ENCODE measurements at places on chromosomes 2 and 18.

DNA sequence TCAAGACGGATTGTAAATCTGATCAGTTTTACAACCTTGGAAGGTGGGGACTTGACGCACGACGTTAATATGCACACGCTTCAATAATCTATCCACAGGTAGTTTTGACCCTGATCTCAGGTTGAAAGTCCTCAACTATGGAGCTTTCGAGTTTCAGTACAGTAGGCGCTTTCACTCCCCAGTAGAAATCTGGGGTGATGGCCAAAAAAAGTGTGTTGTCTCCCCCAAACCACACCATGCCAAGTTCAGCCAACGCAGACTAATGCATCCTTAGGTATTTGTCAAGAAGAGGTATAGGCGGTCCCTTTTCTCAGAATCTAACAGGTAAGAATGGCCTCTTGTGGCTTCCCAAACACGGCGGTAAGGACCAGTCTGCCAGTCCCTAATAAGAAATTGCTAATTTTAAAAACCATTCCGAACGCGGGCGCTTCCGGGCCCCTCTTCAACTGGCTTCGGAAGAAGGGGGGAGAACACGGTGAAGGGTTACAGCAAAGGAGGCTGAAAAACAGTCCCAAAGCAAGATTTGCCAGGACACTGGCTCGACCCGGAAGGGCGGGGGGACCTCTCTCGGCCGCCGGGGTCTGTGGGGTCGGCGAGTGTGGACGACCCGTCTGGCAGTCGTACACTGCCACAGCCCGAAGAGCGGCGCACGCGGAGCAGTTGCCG lies 659 bp downstream of the FAM210A start:
- DNase-seq = peak; percentile 2

DNA sequence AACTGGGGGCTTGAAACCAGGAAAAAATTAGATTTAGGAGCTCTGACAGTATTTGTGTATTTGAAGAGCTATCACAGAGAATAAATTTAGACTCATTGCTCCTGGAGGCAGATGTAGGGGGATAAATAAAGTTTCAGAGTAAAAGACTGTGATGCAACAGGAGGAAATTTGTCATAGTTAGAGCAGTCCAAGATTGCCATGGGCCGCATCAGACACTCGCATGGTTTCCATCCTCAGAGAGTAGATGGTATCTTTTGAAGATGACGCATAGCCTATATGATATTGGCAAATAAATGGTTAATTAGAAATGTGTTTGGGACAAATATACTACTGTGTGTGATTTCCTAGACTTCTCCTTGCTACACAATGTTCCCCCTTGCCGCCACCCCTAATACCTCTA lies 170.5 kb downstream of the FTCDNL1 start:
- DNase-seq = no peak

GRCh38 chr2:3778851-3779495 lies 75.6 kb downstream of the DCDC2C start:
- no peak for DNase-seq

DNA sequence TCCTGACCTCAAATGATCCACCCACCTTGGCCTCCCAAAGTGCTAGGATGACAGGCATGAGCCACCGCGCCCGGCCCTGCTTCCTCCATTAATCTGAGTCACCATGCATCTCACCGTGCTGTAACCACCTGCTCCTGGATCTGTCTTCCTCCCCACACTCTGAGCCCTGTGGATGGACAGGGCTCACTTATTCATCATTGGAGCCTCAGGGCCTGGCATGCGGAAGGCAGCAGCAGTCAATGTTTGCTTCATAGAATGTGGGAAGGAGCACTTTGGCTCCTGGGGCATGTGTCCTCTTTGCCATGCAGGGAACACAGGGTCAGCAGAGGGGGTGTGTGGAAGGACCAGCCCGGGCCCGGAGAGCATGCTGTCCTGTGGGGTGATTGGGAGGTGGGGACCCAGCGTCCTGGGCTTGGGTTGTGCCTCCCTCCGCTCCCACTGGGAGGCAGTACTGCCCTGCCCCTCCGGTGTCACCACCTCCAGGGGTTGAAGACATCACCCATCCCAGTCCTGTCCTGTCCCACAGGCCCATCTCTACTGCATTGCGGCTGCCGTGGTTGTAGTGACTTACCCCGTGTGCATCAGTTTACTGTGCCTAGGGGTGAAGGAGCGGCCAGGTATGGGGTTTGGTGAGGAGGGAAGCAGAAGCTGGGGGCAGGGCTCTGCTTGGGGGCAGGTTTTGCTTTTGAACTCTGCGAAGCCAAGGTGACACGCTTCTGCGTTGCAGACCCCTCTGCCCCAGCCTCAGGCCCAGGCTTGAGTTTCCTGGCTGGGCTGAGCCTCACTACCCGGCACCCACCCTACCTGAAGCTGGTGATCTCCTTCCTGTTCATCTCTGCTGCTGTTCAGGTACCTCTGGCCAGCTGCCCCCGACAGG lies 11.5 kb downstream of the MFSD2B start:
- no peak for DNase-seq

GRCh38 chr2:181165199-181165868 lies 184.9 kb downstream of the UBE2E3 start:
- peak; percentile 66 for DNase-seq

- DNase-seq = no peak
These were observed 6.2 kb upstream of the MATN3 start for GRCh38 chr2:20018601-20019152.

DNA sequence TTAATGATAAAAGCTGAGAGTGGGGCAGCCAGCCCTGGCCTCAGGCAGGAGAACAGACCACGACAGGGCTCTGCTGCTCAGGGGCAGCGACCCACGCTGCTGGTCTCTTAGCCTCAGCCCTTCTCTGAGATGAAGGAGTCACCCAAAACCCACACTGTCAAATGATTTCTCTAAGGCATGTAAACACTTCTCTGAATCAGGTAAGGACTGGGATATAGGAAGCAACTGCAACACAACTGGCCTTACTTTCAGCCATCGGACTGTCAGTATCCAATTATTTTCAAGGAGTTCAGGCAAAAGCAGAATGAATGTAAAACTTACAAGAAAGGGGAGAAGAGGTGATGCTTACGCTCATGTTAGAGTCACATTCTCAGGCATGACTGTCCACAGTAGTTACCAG lies 21.8 kb downstream of the ERFE start:
- no peak for DNase-seq

GRCh38 chr2:190413421-190413820 lies 5.3 kb downstream of the MFSD6 start:
- DNase-seq = no peak

DNA sequence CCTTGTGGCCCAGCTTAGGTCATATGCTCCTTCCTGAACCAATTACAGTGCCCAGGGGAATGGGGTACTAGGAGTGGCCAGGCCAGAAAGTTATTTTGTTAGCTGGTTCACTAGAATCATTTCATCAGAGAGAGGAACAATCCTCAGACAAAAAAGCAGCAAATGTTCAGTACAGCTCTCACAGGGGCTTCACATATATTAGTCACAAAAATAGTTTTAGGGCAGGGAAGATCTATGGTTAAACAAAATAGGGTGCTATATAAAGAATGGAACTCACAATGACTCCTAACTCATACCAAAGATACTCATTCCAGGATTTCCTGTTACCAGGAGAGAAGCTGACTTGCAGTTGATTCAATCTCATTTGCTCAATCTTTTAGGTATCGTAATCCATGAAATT lies 71.0 kb downstream of the CWC22 start:
- no peak for DNase-seq

DNA sequence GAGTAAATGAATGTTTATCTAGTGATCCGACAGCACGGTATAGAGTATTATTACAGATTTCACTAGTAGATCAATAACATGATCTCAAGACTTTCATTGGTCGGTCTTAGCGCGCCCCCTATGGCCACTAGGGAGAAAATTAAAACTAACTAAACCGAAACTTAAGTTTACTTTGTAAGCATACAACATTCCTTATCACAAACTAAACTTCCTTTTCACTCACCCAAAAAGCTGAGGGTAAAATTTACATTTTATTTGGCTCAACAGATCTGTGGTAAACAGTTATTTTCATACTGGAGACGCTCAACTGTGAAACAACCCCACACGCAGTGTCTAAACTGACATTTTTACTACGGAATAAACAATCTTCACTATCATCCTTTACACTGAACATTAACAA lies 215.6 kb upstream of the MAP2 start:
- no peak for DNase-seq

GRCh38 chr2:235573331-235574221 lies 79.7 kb downstream of the AGAP1 start:
- no peak for DNase-seq

DNA sequence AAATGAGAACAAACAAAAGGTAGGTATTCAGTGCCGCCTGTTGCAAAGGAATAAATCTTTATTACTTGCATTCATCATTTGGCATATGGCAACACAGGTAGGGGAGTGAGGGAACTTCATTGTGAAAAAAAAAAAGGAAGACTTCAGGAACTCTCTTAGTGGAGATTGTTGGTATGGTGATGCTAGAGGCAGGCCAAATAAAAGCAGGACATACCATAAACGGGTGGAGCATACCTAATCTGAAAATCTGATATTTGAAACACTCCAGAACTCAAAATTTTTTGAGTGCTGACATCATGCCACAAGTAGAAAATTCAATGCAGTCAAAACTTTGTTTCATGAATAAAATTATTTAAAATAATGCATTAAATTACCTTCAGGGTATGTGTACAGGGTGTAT lies 425.8 kb upstream of the SYT4 start:
- DNase-seq = no peak

DNA sequence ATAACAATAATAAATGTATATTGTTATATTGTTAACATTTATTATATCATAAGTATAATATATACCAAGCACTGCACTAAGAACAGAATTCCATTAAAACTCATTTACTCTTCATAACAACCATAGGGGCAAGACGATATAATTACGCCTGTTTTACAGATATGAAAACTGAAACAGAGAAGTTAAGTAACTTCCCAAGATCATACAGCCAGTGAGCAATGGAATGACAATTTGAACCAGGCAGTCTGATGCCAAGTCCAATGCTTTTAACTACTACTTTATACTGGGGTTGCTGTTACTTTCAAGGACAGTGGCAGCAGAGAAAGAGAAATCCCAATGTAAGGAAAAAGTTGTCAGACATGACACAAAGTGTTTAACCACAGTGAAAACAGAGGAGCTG lies 338.8 kb upstream of the ID2 start:
- DNase-seq = no peak

- DNase-seq = no peak
These were observed 23.4 kb upstream of the CERS6 start for GRCh38 chr2:168432565-168433186.

- no peak for DNase-seq
These were observed 6.7 kb downstream of the TUBB6 start for GRCh38 chr18:12314591-12315305.

- peak; percentile 0 for DNase-seq
These were observed 594 bp downstream of the FAM161A start for GRCh38 chr2:61853086-61853846.

- no peak for DNase-seq
These were observed 90.5 kb downstream of the LRATD1 start for GRCh38 chr2:14722904-14723570.

GRCh38 chr2:23093513-23093912 lies 291.5 kb upstream of the KLHL29 start:
- no peak for DNase-seq

- no peak for DNase-seq
These were observed 35.4 kb downstream of the MC2R start for GRCh38 chr18:13879937-13880336.

DNA sequence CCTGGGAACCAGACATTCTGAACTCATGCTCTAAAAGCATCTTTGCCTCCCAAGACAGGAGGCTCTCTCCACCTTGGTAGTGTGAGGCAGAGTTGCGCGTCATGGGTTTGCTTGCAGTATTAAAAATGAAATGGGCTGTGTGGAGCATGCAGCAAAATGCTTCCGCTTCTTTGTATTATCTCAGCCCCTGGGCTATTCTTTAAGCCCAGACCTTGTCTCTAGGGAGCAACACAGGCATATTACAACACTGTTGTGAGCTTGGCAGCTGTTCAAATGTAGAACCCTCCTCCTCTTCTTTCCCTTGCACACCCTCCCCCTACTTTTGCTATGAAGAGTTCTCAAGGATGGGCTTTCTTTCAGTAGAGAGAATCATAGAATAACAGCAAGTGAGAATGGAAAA lies 185.1 kb upstream of the LHCGR start:
- DNase-seq = no peak

DNA sequence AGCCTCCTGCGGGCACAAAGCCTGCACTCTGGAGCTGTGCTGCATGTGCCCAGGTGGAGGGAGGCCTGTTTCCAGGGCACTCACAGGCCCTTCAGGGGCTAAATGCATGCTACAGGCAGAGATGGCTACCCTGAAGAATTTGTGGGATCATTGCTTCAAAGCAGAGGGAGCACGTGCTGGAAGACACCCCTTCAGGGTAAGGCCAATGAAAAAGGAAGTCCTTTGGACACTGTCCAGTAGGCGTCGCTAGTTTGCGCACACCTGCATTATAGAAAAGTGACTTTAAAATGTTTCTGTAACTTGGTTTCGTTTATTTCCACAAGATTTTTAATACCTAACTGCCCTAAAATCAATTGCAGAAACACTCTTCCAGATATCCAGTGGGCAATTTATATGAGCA lies 325.3 kb downstream of the ZNF516 start:
- no peak for DNase-seq

DNA sequence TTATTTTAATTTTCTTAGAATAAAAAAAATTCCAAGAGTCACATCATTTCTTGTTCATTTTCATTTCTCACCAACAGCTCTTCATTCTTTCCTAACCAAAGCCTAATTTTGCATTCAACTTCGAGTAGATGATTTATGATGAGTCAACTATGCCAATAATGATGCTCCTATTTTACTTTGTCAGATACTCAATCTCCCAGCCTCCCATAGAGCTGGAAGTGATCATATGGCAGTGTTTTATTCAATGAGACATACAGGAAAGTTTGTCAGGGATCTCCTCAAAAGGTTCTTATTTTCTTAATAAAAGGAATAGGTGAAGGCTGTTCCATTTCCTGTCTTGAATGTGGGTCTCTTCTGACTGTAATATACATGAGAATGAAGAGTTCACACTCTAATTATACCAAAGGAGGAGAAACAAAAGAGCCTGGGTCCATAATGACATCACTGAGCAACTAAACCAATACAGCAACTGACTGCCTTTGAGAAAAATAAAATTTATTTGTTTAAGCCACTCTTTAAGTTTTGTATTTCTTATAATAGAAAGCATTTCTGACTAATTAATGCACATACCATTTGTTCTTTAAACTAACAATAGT lies 231.2 kb upstream of the CYP26B1 start:
- no peak for DNase-seq

DNA sequence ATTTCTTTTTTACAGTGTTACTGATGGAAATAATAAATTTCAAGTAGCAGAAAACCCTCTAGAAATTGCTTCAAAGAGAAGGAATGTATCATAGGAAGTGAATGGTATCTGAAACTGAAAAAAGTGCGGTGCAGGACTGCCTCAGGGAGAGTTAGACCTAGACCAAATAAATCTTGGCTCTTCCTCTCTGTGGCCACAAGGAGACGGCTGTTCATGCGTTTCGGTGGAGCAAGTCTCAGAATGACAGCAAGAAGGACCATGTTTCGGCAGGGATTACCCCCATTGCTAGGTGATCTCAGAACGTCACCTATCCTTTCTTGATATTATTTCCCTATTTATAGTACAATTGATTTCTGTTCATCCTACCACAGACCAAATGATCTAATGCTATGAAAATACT lies 522.3 kb downstream of the SOX11 start:
- no peak for DNase-seq

GRCh38 chr2:5975401-5975800 lies 283.2 kb downstream of the SOX11 start:
- no peak for DNase-seq

Measured in CD4-positive, alpha-beta T cell treated with Interleukin-15 for 4 hours (primary cell).